ENCODE measurements at places on chromosomes 7 and 10. TPM values are rescaled to one million over a fixed set of nuclear protein-coding genes. Genes with fewer than 3 reads are reported as not detected.
A peak's percentile ranks its signal among the peaks of the same experiment; 100 is the strongest.

Gene ANKRD30A
- total RNA-seq, result not detected

Gene MMP21
- total RNA-seq, result not detected

DNA sequence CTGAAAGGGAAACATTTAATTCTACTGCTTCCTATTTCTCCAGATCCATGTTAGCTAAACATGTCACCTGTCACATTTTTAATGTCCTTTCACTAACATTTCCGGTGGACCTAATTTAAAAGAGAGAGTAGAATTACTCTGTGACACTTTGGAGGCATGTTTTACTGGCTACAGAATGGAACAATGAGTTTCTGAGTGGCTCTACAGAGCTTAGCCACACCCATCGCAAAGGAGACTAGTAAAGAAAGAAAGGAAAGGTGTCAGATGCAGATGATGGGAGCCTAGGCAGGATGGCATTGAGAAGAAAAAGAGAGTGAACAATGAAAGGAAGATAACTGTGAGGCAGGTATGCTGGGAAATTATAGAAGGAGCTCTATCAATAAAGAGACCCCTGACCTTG lies 35.9 kb downstream of the NDUFB2 start:
- H3K27ac ChIP-seq, result no peak overlapping the region
- H3K27me3 ChIP-seq, result no peaks in the 10 kb centered on the region
- H3K4me3 ChIP-seq, result no peak overlapping the region
- DNase-seq, result no peak
- no peaks in the 10 kb centered on the region for H3K36me3 ChIP-seq
- H3K4me1 ChIP-seq, result no peaks in the 10 kb centered on the region

DNA sequence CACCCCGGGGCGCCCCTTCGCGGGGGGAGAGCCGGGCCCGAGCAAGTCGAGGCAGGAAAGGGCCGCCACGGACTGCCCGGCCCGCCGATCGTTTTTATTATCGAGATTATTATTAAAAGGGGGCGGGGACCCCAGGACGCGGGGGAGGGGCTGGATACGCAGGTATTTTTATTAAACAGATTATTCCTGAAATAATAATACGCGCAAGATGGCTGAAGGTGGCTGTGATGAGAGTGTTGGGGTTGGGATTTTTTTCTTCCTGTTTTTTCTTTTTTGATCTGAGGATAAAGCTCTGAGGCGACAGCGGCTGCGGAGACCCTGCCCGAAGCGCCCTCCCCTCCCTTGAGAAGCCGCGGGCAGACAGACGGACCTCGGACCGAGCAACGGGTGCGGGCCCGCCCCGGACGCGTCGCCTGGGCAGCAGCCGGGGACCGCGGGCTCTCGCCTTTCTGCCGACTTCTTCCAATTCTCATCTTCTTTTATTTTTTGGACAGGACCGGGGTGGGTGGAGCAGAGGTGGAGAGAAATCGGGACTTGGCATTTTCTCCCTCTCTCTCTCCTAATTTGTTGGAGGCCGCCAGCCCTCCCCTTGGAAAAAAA lies 1.4 kb upstream of the TRIM8 start:
- peak overlapping the region; percentile 90 for H3K27ac ChIP-seq
- no peaks in the 10 kb centered on the region for H3K27me3 ChIP-seq
- H3K36me3 ChIP-seq, result peaks cover 9% of the 10 kb centered on the region
- peak overlapping the region; percentile 94 for H3K4me3 ChIP-seq
- peaks cover 29% of the 10 kb centered on the region for H3K4me1 ChIP-seq
- DNase-seq, result peak; percentile 50

- no peak for DNase-seq
- H3K4me1 ChIP-seq, result no peaks in the 10 kb centered on the region
- H3K4me3 ChIP-seq, result no peak overlapping the region
Measured at GRCh38 chr7:30453016-30453415, 25.6 kb downstream of the NOD1 start.

GRCh38 chr10:132395704-132396493 lies 1.1 kb upstream of the PWWP2B start:
- DNase-seq, result no peak
- no peak overlapping the region for H3K27ac ChIP-seq
- H3K4me1 ChIP-seq, result peaks cover 10% of the 10 kb centered on the region
- H3K36me3 ChIP-seq, result no peaks in the 10 kb centered on the region

- no peaks in the 10 kb centered on the region for H3K27me3 ChIP-seq
- peaks cover 23% of the 10 kb centered on the region for H3K4me1 ChIP-seq
- DNase-seq, result peak; percentile 35
- peaks cover 7% of the 10 kb centered on the region for H3K36me3 ChIP-seq
Measured at GRCh38 chr10:13158401-13158800, 3.0 kb upstream of the MCM10 start.

DNA sequence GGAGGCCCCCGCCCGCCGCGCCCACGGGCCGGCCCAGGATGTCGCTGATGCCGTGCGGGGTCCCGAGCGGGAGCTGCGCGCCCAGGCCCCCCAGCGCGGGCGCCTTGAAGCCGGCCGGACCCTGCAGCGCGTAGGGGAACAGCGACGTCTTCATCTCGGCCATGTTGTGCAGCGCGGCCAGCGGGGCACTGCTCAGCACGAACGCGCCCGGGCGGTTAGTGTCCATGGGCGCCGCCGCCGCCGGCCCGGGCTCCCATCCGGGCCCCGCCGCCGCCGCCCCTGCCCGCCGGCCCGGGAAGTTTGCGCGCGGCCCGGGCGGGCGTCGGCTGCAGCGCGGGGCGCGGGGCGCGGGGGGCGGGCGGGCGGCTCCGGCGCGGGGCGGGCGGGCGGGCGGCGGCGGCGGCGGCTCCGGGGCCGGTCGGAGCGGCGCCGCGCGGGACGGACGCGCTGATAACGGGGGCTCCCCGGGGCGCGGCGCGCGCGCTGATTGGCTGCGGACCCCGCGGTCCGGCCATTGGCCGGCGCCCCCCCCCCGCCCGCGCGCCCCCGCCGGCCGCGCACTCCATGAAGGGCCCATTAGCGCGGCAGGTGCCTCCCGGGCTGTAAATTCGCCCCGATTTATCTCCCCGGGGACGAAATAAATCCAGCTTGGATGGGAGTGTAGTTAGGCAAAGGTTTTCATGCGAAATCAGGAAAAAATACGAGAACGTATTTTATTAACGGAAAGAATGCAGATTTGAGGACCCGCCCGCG lies at the start of gene NKX6-2:
TSS of gene NKX6-2 (minus strand) at position 425 of the 753 bp plus-strand sequence. CDS start at position 226, 199 bp downstream.
- H3K36me3 ChIP-seq, result peaks cover 4% of the 10 kb centered on the region
- H3K4me3 ChIP-seq, result no peak within 1 kb of the TSS
- H3K4me1 ChIP-seq, result no peaks in the 10 kb centered on the region
- H3K27me3 ChIP-seq, result peaks cover 6% of the 10 kb centered on the region

DNA sequence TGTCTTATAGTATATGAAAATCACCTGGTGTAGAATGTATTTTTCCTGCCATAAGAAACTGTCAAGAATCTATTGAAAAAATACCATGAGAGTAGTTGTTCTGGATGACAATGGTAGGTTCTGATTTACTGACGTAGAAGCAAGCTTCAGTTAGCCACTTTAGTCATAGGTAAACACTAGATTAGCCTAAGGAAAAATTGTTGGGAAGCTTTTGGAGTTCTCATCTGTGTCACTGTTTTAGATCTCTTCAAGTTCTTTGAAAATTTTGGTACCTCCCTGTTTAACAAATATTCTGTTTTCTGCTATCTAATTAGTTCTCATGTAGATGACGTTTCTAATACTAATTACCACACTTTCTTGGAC lies 131.8 kb downstream of the ADK start:
- no peak for DNase-seq
- no peaks in the 10 kb centered on the region for H3K27me3 ChIP-seq
- H3K4me3 ChIP-seq, result no peak overlapping the region
